ENCODE measurements at places on chromosomes 1 and 21.
A peak's percentile ranks its signal among the peaks of the same experiment; 100 is the strongest.

DNA sequence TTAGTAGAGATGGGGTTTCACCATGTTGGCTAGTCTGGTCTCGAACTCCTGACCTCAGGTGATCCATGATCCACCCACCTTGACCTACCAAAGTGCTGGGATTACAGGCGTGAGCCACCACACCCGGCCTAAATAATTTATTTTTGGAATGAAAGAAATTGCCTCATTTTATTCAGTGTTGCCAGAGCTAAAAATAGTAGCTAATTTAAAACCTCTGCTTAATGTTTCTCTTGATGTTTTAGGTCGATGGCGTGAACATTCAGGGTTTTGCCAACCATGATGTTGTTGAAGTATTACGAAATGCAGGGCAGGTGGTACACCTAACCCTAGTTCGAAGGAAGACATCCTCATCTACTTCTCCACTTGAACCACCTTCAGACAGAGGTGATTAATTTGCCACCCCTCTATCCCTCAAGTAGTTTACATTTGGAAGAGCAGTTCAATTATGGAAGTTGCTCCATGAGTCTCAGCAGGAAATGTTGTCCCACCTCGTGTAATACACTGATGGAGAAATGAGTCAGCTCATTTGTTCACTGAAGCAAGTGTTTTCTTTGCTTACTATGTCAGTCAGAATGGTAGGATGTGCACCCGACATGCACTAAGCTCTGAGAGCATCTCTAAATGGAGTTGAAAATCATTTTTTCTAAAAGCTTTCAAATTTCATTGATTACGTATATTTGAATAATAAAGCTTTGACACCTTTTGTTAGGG lies 54.9 kb downstream of the PATJ start:
- DNase-seq: no peak

GRCh38 chr1:21922090-21923013 lies 14.8 kb downstream of the HSPG2 start:
- DNase-seq: no peak

DNA sequence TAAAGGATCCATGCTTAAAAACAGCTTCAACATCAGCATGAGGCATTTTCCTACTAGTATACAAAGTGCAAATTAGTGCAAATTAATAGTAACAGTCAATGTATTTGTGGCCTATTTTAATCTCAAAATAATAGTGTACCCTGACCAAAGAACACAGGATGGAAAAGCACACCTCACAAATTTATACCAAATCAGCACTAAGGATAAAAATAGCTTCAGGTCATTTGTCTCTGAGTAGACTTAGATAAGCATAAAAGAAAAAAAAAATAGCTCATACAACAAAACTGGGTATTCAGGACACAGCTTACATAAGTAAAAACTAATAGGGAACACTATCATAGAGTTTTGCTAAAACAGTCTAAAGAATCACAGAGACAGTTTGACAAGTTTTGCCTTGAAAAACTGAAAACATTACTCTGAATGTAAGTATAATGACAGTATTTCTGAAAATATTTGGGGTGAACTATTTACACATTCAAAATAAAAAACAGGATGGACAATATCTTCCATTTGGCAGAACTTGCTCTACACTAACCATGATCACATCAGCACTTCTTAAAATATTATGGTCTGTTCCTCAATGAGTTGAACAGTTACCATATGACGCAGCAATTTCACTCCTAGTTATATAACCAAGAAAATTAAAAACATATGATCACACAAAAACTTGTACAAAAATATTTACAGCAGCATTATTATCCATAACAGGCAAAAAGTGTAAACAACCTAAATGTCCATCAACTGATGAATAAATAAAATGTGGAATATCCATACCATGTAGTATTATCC lies 46.3 kb downstream of the RNF115 start:
- peak; percentile 8 for DNase-seq

DNA sequence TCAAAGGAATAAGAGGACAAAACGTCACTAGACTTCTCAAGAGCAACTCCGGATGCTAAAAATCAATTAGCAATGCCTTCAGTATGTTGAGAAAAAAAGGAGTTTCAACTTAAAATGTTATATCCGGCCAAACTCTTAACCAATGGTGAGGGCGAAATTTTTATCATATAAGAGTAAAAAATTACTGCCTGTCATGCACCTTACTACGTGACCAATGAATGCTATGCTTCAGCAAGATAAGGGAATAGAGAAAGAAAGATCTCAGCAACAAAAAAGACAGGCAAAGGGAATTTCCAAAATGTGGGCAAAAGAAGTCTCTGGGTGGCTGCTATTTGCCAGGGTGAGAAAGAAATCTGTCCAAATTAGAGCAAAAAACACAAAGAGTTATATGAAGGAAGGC lies 47.4 kb upstream of the LRRC7 start:
- DNase-seq: no peak

GRCh38 chr1:46190539-46190938 lies 7.7 kb downstream of the POMGNT1 start:
- no peak for DNase-seq

- DNase-seq: no peak
Measured at GRCh38 chr21:38284216-38284615, 27.4 kb downstream of the KCNJ15 start.

DNA sequence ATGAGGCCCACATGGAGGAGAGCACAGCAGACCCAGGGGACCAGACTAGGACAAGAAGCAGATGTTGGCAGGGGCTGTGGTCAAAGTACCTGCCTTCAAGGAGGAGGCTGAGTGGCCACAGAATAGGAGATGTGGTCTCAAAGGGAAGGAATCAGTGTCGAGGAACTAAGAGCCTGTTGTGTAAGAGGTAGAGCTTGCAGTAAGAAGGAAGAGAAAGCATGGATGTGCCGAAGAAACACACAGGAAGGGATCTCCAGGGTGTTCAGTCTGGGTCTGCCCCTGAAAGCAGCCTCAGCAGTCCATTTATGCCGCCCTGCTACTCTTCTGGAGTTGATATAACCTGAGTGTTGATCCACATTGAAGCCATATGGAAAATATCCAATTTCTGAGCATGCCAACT lies 83.9 kb downstream of the NID1 start:
- no peak for DNase-seq

DNA sequence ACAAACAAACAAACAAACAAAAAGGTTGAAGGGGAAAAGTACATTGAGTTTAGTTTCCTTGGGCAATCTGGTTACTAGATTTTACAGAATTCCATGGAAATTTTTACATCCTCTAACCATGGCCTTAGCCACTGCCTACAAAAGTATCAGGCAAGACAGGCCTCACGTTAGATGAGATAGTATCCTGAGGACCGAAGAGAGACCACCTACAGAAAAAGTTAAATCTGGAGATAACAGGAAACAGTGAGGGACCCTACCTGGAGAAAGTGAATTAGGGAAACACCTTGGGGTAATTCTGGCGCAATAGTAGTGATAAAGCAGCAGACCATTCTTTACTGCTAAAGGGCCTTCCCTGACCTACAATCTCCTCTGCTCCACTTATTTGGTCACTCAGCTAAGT lies 8.7 kb downstream of the RAB29 start:
- no peak for DNase-seq

- DNase-seq: no peak
Measured at GRCh38 chr1:160739098-160739511, at the start of gene SLAMF7. Gene SLAMF7 (plus strand): TSS chr1:160739247. CDS start chr1:160739302, 55 bp downstream.

- DNase-seq: peak; percentile 61
Measured at GRCh38 chr1:225735252-225736149, 42.1 kb upstream of the SRP9 start.

GRCh38 chr1:51583532-51583931 lies 33.4 kb upstream of the OSBPL9 start:
- DNase-seq: no peak
